ENCODE measurements at places on chromosomes 2 and 18.
A peak's percentile ranks its signal among the peaks of the same experiment; 100 is the strongest.

- DNase-seq, result no peak
Measured at GRCh38 chr18:70041459-70042050, 93.9 kb upstream of the CD226 start.

- DNase-seq, result no peak
Measured at GRCh38 chr2:28344756-28345373, 47.8 kb upstream of the FOSL2 start.

GRCh38 chr18:10298346-10298745, 156.1 kb upstream of the APCDD1 start:
- no peak for DNase-seq

GRCh38 chr2:176680916-176681516, 411.8 kb downstream of the MTX2 start:
- no peak for DNase-seq

GRCh38 chr18:8962192-8962779, 140.2 kb upstream of the NDUFV2 start:
- no peak for DNase-seq

- DNase-seq, result peak; percentile 31
Measured at GRCh38 chr2:197092431-197092830, 165.9 kb upstream of the PGAP1 start.

GRCh38 chr2:214465363-214466146, 54.7 kb downstream of the VWC2L start:
- DNase-seq, result peak; percentile 35

- DNase-seq, result no peak
Measured at GRCh38 chr2:26483516-26483915, 5.6 kb upstream of the OTOF start.

DNA sequence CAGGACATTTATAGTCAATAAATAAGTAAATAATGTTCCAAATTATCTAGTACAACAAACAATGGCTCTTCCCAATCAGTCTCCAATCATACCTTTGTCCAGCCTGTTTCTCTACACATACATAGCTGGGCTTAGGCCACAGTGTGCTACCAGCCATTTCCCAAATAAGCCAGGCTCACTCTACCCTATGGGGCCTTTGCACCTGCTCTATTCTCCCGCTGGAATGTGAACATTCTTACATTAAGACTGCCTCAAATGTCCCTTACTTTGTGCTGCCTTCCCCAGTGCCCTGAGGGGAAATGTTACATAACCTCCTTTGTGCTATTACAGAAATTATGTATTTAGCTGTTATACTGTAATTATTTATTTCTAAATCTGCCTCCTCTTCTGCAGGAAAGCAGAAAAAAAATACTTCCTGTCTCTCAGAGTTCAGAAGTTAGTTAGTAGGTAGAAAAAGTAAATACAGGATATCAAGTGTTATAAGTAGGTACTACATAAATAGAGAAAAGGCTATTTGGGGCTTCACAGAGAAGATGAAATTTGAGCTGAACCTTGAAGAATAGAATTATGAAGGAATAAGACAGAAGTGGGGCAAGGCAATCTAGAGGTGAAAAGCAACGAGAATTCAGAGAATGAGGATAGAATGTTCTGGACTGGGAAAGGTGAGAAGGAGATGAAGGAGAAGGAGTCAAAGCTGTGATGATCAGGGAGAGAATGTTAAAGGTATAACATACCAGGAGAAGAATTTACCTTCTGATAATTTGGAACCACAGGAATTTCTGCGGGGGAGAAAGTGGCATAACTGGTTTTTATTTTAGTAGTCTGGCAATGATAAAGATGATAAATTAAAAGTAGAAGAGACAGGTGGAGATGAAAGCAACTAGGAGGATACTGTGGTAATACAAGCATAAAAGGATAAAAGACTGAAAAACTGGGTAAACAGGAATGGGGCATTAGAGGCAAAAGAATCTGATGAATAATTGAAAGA, 37.0 kb downstream of the ROCK1 start:
- DNase-seq, result peak; percentile 59

- no peak for DNase-seq
Measured at GRCh38 chr2:193985272-193985671, 1671.8 kb upstream of the SLC39A10 start.

- DNase-seq, result no peak
Measured at GRCh38 chr2:101958061-101958460, 33.7 kb upstream of the IL1R2 start.

DNA sequence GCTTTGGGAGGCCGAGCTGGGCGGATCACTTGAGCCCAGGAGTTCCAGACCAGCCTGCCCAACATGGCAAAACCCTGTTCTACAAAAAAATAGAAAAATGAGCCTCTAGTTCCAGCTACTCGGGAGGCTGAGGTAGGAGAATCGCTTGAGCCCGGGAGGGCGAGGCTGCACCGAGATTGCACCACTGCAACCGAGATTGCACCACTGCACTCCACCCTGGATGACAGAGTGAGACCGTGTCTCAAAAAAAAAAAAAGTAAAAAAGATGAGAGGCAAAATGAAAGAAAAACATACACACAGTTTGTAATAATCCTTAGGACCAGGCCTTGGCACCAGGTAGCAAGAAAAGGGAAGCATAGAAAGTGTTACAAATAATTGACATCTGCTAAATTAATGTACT, 22.0 kb downstream of the RBM43 start:
- no peak for DNase-seq

DNA sequence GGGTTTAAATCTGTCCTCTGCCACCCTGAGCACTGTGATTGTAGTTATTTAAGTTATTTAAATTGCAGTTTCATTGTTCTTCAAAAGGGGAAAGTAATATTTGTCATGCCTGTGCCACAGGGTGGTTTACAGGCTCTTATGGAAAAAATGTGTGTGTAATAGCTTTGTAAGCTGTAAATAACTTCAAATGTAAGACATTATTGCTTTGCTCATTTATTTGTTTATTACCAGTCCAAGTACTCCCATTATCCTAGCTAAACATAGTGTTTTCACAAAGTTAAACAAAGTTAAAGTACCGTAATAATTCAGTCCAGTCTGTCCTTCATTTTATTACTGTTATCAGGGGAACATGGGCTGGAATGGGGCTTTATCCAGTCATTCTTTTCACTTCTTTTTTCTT, 43.4 kb upstream of the IGFBP2 start:
- DNase-seq, result no peak

DNA sequence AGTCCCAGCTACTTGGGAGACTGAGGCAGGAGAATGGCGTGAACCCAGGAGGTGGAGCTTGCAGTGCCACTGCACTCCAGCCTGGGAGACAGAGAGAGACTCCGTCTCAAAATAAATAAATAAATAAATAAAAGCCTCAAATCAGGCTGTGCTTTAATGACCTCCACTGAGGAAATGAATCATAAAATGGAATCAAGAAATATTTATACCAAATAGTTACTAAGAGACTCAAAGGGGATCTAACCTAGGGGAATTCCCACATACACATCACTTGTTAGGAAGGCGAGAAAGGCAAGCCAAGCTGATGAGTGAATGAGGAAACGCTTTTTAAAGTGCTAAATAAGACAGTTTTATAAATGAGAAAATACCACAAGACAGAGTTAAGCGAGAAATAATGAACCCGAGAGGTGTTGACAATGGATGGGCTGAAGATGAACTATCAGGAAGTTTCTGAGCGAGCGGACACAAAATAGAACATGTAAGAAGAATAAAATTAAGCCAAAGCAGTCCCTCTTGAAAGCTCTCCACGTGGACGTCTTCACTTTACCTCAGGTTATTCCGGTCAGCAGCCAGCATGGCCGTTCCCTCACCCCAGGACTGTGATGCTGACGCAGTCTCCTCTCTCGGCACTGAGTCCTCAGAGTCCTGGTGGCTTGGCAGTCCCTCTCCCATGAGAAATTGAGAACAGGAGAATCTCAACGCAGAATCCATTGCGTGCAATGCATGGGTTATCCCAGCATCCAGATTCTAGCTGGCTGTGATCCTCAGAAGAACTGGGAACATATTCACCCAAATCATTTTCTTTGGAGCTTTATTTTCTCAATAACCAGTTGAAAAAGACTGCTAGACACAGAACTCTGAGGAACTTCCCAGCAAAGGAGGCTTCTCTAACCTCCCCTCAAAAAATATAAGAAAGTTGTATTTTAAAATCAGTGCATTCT, 22.3 kb downstream of the PXDN start:
- DNase-seq, result peak; percentile 88

GRCh38 chr2:238688193-238689153, 159.4 kb upstream of the TWIST2 start:
- no peak for DNase-seq

DNA sequence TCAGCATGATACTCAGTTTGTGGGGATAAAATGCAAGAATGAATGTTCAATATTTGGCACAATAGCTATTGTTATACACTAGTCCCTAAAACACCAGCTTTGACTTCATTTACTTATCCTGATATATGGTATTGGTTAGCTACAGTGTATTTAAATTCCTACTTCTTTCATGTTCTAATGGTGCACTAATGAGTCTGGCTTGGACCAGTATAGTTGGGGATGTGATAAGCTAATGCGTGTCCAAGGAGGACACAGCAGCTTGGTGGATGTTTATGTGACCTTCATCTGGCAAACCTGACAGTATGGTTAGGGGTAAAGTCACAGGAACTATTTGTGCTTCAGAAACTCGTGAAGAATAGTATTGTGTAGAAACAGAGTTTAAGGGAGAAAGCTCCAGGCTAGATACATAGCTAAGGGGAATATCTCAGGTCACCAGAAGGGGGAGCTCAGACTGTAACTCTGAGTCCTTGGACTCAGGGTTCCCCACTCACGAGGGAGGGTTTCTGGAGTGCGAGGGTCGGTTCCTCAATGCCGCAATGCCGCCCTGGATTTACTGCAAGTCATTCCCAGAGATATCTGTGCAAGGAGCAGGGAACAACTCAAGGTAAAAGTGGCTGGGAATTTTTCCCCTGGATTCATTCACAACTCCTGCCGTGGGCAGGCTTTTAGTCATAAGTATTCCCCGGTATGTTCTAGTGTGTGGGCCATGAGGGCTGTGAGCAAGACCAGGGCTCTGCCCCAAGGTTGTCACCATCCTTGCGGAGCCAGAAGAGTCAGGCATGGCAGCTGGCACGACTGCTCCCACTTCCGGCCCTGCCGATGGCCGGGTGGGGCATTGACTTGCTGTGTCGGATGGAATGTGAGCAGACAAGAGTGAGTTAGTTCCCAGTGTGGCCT, 14.5 kb downstream of the IL1R2 start:
- DNase-seq, result peak; percentile 19

- DNase-seq, result no peak
Measured at GRCh38 chr2:106638043-106638442, 150.9 kb downstream of the CD8B2 start.
